ENCODE measurements at places on chromosomes 2 and 18.

DNA sequence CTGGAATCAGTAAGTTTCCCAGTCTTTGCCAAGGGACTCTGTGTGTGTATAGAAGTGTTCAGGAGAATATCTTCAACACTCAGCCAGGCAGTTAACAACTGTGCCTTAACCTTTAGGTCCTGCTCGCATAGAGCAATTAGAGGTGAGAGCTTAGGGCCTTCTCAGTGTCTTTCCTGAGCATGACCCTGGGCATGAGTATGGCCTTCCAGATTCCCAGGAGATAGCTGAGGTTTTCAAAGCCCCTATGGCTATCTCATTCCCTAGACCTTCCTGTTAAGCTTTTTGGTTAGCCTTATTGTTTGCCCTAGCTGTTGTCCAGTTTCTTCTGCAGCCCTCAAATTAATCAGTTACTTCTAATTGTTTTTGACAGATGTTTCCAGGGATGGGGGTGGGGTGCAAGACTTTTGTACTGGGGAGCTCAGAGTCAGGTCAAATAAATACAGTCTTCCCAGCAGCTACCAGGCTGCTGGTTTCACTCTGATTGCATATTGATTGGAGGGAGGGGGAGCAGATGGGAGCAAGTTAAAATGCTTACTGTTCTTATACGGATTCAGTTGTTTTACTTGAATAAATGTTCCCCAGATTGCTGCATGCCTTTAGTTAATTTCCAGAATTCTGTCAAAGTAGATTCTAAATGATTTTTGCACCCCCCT, 23.1 kb downstream of the PDK1 start:
- no peak for DNase-seq

GRCh38 chr18:24543086-24543794, 82.8 kb downstream of the HRH4 start:
- no peak for DNase-seq

DNA sequence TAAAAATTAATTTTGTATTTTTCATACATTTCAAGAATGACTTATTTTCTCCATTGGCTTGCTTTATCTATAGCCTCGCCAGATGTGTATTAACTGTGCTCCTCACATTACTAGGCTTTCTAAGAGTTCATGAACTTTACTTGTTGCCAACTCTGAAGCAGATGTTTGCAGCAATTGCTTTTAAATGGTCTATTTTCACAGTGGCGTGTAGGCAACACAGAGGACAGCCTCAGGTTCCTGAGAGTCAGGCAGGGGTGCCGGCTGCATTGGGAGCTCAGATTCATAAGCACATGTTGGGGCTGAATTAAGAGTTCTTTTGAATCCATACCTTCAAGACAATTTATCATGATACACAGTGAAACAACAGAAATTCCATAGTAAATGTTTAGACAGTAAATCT, 179.2 kb upstream of the PXDN start:
- no peak for DNase-seq

- no peak for DNase-seq
These were observed 242.0 kb downstream of the HAUS1 start for GRCh38 chr18:46346213-46346612.

- DNase-seq: no peak
These were observed 64.7 kb upstream of the PXDN start for GRCh38 chr2:1808981-1809422.

DNA sequence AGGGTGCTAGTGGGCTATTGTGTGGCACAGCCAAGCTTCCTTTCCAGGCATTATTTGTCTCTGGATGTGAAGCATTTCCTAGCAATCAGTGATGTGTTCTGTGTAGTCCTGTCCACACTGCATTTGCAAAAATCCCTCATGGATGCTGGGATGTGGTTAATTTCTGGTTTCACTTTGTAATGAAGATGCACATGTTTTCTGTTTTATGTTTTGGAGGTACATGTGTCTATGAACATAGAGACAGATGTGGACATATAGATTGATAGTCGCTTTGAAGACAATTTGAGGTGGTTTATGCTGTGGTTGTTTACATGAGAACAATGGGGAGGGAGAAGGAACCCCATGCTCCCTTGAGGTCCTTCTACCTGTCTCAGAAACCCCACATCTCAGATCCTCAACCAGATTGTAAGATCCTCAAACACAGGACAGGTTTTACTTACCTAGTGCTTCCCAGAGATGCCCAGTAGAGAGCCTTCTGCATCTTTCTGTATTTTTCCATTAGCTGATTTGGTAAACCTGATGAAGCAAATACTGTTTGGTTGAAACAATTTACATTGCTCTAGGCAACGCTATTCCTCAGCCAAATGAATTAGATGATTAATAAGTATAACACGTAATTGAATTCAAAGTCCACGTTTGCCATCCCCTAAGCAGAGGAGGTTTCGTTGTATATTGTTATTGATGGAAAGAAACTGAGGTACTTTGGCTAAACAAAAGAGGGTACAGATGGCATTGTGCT, 204.4 kb downstream of the SPP2 start:
- DNase-seq: no peak

- peak; percentile 66 for DNase-seq
These were observed 149.7 kb downstream of the PXDN start for GRCh38 chr2:1594373-1595171.

DNA sequence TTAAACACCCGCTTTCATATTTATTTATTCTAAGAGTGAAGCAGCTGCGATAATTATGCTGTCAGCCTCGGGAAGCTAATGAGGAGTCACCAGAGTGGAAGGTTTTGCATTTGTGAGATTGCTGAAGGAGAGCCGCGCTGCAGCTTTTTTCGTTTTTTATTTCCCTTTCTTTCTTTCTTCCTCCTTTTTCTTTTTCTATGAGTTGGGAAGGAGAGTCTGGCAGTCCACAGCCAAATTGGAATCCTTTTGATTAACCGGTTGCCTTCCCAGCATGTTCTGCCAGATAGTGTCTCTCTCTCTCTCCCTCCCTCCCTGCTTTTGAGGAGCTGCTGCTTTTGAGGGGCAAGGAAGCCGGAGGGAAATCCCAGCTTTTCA, 82.1 kb downstream of the CDK15 start:
- no peak for DNase-seq

DNA sequence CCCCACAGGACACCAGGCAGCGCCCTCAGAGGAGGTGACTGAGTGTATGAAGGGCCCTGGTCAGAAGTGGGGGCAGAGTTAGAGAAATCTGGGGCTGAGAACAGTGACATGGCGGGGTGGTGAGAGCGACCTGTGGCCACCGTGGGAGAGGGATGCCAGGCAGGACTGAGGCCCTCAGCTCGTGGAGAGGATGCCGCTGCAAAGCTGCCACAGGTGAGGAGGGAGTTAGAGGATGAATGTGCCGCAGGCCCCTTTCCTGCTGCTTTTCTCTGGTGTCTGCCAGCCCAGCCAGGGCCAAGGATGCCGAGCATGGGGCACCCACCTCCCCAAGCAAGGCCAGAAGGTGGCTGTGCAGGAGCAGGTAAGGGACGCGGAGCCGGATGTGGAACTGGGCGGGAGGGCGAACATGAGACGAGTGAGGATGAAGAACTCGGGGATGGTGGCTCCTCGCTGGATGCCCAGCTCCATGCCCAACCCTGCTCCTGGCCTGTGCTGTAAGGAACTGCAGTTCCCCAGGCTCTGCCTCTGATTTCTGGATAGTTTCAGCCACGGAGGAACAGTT, 269.2 kb upstream of the HDAC4 start:
- DNase-seq: no peak

DNA sequence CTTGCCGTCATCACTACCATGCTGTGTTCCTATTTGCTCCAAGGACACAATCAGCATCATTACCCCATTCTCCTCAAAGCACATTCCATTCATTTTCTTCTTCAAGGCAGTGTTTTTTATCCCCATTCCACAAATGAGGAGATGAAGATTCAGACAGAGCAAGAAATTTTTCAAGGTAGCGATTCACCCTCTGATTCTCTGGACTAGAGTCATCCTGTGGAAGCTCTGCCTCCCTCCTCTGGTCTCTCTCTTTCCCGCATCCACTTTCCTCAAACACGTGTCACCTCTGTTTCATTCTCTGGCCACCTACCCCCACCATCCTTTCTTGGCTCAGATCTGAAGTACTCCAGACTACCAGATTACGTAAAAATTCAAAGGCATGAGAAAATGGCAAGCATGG, 297.9 kb downstream of the SOX11 start:
- DNase-seq: no peak

- no peak for DNase-seq
These were observed 65.2 kb upstream of the SALL3 start for GRCh38 chr18:78914249-78914935.

- no peak for DNase-seq
These were observed 29.7 kb downstream of the XDH start for GRCh38 chr2:31384771-31385276.

GRCh38 chr18:63817441-63818051, 42.3 kb downstream of the SERPINB7 start:
- DNase-seq: no peak

DNA sequence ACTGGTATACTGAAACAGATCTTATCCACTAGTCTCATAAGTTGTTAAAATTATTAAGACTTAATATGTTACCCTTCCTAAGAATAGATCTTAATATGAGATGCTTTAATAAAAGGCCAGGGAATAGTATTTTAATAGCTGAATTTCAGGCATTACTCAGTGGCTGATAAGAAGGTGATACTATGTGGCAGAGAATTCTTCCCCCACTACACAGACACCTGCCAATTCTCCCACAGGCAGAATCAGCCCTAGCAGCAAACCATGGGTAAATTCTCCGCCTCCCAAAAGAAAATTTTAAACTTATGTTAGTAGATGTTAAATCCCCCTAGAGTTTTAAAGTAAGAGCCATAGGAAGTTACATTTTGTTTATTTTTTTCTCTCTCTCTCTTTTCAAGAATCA, 888.8 kb downstream of the LRP1B start:
- no peak for DNase-seq

DNA sequence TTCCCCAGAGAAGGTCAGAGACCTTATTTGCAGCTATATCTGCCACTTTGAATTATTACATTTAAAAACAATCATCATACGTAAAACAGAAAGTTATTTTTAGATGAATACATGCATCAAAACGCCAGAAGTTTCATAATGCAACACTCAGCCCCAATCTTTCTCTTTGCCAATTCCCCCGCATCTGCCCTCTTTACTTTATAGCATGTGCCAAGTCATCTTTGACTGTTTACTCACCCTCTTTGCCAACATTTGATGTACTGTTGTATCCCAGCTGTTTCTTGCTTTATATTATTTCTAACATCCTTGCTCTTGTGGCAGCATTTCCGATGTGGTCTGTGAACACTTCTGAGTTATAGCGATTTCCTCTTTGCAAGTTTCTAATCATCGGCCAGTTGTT, 86.2 kb downstream of the CRIM1 start:
- DNase-seq: no peak

DNA sequence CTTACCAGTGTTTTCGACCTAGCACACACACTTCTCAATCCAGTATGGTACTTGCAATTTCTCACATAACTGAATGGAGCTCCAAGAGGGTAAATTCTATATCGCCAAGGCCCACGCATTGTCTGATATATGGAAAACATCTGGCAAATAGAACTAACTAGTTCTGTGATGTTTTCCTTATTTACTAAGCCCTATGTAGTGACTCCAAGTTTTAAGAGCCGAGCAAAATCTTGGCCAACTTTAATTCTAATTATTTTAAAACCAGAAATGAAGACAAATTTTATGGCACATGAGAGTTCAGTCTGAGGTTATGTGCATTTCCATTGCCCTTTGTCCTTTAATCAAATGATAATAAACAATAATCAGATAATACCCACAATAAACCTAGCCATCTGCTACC, 1119.7 kb upstream of the CNTNAP5 start:
- no peak for DNase-seq

DNA sequence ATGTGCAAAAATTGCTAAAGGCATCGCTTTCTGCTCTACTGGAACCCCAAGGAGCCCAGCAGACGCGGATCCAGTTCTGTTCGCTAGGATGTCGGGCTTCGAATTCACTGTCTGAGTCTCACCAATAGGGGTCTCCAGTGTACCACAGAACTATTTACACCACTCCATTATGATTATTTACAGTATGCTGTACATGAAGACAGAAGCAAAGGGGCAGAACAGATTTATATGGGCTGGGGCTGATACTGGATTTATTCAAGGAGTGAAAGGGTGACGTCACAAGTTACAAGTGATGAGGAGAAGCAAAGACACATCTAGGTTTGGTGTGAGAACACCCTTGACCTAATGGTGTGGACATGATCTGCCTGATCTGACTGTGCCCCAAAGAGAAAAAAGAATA, 185.3 kb upstream of the ATP5MC3 start:
- DNase-seq: peak; percentile 29

DNA sequence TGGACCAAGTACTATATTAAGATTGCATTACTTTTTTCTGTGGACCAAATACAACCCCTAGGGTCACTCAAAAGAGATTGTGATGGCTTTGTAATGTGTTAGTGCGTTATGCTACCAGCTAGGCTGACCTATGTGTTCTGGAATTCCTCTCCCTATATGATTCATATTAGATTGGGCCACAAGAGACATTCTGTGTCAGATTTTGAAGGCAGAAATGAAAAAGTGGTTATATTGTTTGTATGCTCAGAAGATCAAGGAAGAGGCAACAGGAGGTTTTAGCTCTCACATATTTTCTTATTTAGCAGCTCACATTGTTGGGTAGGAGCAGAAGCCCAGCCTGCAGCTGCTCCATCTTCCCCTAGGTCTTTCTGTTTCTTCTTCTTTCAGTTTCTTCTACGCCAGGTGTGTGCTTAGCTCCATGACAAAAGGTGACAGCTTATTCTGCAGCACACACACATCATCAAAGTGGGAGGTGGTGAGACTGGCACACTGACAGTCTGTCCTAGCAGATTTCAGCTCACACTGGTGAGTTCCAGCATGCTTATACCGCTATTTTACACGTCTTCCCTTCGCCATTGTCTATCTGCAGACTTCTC, 156.8 kb upstream of the UBE2E3 start:
- DNase-seq: no peak

- DNase-seq: no peak
These were observed 13.2 kb downstream of the POU3F3 start for GRCh38 chr2:104866883-104867812.

DNA sequence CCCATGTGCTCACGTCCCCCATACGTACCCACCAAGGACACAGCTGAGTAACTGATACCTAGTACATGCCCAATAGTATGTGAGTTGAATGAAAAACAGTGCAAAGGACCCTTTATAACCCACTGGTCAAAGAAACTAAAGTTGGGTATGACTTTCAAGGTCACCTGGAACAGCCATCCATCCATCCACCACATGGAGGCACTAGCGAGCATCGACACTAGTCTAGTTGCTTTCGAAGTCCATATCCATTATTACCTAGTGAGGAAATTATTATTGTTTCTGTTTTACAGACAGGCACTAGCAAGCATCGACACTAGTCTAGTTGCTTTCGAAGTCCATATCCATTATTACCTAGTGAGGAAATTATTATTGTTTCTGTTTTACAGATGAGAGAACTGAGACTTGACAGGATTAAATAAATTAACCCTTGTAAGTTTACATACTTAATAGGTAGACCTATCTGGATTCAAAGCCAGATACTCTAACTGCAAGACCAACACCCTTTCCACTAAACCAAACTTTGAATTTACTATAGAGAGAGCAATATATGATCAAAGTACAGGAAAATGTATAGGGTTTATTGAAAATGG, 233.7 kb downstream of the METTL4 start:
- no peak for DNase-seq

Data from DMS79 (cell line).